Germinal center (tissue), 1 donor: ENCODE measurements at places on chromosomes 1 and 21.

- DNase-seq, result no peak
Observed at GRCh38 chr1:83017701-83018100, 981.2 kb downstream of the TTLL7 start.

DNA sequence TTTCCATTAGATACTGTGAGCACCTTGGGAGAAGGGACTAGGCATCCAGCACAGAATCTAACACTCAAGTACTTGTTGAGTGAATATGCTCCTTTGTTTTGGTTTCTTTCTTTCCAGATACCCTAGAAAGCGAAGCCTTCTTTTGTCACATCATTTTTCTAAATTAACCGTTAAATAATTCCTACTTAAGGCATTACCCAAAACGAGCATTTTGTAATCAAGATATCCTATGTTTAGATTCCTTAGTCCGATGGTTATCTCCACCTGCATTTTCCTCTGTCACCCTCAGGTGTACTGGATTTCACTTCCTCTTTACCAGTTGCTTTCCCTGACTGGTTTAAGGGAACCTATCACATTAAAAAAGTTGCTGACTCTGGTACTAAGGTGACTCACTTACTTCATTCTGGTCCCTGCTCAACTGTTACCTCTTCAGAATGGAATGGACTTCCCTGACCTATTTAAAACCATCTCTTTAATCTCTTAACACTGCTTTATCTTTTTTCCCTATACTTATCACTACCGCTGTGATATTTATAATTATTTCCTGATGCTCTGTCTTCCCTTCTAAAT lies 3.2 kb downstream of the B3GALNT2 start:
- no peak for DNase-seq

DNA sequence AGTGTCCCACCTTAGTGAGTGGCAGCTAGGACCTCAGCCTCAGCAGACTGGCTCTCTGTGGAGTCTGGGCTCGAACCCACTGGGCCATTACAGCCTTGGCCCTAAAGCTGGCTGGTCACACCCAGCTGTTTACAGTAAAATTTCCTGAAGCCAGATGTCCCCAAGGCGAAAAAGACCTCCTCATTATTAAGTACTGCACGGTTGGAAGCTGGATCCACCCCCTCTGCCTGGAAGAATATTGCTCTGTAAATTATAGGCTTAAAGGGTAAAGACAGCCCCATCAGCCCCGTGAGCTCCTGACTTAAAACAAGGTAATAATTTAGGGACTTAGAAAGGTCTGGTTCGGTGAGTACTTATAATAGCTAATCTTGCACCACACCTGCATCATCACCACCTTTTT lies 30.3 kb upstream of the TMEM51 start:
- no peak for DNase-seq

- no peak for DNase-seq
Observed at GRCh38 chr1:206716870-206717673, 32.4 kb downstream of the MAPKAPK2 start.

DNA sequence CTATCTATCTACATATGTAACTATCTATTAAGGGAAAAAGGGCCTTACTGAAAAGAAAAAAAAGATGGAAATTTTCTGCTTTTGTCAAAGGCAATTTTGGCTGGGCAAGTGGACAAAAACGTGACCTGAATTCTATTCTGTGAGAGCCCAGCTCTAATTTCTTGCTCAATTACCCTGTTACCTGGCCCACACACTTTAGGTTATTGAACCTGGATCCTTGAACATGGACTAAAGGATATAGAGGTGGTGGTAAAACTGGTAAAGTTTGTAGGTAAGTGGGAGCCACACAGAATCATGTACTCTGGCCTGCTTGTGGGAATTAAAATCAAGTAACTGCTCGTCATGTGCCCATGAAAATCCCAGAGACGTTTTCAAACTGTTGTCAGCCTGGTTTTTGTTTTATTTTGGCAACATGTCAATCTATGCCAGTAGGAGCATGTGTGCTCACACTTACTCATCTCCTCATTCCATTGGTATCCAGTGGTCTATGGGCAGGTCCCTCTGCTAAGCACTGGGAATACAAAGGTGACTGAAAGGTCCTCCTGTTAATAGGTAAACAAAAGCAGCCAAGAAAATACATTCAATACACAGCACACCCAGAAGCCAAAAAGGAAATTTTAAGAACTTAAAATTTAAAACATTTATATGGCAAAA lies 113.7 kb upstream of the WARS2 start:
- DNase-seq, result no peak

DNA sequence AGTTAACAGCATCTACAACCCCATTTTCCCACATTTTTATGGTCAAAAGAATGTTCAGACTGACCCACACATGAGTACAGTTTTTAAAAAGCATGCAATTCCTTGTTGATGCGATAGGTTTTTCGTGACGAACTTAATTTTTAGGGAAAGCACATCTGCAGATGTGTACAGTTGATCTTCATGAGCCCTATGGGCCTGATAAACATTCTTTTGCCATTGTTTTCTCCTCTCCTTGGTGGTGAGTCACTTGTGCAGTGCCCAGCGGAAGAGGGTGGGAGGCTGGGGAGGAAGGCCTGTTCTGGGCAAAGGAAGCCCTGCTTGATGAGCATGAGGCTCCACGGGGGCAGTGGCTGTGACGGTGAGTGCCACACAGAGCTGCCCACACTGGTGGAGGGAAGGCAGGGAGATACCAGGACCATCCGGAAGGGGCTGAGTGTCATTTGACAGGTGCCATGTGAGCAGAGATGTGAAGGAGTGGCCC lies 5.3 kb downstream of the ARF1 start:
- no peak for DNase-seq

- no peak for DNase-seq
Observed at GRCh38 chr1:5864256-5864655, 128.0 kb downstream of the NPHP4 start.

DNA sequence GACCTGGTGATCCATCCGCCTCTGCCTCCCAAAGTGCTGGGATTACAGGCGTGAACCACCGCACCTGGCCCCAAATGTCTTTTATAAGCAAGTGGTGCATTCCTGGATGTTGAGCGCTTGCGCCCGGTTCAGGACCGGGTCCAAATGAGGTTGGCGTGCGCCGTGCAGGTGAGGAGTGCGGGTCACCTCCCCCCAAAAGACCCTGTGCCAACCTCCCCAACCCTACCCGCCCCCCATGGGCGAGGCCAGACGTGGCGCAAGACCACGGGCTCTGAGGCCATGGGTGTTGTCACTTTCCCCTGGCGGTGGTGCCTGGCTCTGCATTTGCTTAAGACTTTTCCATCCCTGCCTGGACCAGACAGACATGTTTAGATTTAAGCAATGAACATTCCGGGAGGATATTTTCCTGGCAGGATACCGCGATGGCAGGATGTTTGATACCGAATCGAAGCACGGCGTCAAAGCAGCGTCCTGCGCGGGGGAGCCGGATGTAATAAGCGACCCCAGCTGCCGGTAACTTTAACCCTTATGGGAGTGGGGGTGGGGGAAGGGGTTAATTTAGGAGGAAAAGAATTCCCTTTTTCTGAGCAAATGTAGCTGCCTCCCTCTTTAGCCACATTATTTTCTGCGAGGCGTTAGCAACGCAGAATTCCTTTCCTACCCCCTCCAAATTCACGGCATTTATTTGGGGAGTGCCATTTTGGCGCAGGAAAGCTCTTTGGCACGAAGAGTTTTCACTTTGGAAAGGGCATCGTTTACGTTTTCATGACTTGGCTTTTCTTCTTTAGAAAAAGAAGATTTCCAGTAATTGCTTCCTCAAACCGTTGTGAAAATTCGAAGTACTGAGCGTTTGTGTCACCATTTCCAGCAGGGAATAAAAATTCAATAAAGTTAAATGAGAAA lies 27.8 kb upstream of the RNF187 start:
- DNase-seq, result peak; percentile 57

DNA sequence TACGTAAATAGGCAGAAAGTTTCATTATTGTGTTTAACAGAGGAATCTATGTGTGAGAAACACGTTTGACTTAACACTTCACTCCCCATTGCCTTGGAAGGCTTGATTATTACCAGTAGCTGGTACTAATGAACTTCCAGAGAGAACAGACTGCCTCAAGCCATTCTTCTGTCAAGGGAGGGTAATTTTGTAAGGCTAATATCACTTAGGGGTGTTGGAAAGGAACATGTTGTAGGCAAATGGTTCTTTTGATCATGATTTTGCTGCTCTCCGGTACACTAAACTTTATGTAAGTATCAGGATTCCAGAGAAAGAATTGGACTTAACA lies 1.8 kb downstream of the LAMC1 start:
- DNase-seq, result no peak

DNA sequence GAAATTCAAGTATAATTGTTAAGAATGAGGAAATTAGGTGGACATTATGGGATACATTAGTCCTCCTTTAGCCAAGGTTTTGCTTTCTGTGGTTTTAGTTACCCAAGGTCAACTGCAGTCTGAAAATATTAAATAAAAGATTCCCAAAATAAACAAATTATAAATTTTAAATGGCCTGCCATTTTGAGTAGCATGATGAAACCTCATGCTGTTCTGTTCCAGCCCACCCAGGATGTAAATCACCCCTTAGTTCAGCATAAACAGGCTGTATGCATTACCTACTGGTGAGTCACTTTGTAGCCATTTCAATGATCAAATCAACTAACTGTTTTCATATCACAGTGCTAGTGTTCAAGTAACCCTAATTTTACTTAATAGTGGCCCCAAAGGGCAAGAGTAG lies 132.5 kb upstream of the LYPLAL1 start:
- no peak for DNase-seq

DNA sequence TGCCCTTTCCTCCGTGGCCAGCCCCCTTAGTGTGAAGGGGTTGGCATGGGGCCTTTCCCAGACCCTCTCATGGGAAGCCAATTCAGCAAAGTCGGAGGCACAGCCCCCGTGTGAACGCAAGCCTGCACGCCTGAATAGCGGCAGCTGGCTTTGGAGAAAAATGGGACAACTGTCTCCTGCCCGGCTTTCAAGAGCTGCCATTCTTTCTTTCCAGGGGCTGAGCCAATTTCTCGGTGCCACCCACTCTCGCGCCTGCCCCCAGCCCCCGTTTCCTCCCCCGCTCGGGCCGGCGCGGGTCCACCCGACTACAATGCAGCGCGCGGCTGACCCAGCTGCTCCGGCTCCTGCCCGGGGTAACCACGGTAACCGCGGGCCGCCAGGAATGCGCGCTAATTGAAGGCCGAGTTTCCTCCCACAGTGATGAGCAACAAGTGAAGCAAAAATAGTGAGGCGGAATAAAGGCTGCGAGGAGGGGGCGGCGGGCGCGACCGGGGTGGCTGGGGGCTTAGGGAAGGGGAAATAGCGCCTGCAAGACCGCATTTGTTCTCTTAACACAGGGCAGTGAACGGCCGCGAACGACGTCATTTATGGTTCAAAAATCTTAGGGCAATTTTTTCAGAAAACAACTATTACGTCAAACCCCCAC lies 27.8 kb downstream of the ILDR2 start:
- peak; percentile 41 for DNase-seq

DNA sequence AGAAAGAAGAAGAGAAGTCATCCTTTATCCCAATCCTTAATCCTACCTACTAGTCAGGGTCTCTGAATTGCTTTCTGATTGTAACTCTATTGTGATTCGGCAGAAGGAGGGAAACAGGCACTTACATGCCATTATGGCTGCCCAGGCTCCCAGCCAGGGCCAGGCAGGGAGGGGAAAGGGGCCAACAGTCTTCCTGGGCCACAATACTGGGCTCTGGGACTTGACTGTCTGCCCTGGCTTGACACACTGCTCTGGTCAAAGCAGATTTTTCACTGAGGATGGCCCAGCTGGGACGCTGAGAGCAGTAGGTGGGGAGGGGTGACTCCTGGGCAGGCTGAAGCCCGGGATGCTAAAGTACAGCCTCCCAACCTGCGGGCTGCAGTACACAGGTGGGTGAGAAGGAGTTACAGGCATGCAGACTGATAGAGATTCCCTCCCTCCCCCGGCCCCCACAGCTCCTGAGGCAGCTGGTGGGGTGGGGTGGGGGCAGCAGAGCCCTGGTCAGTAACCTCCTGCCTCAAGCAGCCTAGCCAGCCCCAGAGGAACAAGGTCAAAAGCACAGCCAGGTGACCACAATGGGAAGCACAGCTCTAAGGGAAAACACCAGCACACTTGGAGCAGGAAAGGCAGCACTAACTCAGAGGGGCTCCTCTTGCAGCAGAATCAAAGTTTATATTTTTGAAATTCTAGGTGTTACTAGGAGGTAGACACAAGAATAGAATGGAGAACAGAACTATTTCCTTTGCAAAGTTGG lies 25.3 kb downstream of the KCND3 start:
- DNase-seq, result no peak

GRCh38 chr1:93081716-93082115 lies 2.6 kb downstream of the MTF2 start:
- no peak for DNase-seq

DNA sequence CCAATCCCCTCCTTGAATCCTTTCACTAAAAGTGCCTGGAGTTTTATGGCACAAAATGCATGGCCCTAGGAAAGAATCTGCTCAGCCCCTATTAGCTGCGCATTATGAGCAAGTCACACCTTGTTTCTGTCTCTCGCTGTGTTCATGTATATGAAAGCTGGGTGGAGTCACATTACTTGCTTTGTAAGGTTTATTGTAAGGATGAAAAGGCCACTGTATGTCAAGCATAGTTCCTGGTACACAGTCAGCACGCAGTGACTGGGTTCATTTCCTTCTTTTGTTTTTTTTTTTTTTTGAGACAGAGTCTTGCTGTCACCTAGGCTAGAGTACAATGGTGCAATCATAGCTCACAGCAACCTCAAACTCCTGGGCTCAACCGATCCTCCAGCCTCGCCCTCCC lies 6.7 kb upstream of the SLC9A1 start:
- DNase-seq, result peak; percentile 52

DNA sequence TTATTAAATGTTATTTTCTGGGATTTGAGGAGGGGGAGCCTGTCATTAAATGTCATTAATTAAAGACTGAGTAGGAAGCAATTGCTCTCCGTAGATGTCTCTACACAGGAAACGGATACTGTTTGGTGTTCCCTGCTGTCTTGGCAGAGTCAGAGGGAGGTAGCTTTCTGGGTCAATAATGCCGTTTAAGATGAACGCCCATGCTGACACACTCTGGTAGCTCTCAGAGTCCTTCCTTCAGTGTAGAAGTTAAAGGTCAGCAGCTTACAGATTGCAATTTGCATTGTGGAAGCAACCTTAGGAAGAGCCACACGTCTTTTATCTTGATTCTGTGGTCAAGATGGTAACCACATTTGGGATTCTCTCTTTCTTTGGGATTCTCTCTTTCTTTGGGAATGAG lies 257.5 kb downstream of the KIF26B start:
- no peak for DNase-seq

- DNase-seq, result no peak
Observed at GRCh38 chr1:6105218-6105679, 59.6 kb downstream of the KCNAB2 start.

DNA sequence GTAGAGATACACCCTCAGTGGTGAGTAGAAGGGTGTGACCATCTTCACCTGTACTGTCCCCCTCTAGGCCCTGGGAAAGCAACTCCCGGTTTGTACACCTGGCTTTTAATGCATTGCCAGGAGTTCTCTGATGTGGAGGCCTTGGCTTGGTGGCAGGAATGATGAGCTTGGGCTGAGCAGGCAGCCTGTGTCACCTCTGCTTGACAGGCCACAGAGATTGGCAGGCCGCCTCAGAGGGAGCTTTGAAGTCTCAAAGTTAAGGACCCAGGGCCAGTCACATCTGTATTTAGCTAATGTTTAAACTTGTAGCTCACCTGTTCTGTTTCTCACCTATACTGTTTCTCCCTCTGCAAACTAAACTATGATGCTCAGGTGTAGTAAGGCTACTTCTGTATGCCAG lies 28.5 kb downstream of the HUNK start:
- no peak for DNase-seq
